ENCODE measurements at places on chromosomes 11 and 22. TPM values are rescaled to one million over a fixed set of nuclear protein-coding genes. Genes with fewer than 3 reads are reported as not detected.

- DNase-seq, result no peak
These were observed 670 bp downstream of the LSP1 start for GRCh38 chr11:1853376-1854131.

GRCh38 chr11:104841973-104842525 lies 56.2 kb downstream of the CASP12 start:
- DNase-seq, result no peak

- no peak for DNase-seq
These were observed 1.2 kb downstream of the DKK3 start for GRCh38 chr11:12007230-12007593.

- DNase-seq, result no peak
These were observed 24.4 kb downstream of the SHANK3 start for GRCh38 chr22:50696799-50697561.

The PKNOX2 gene
- 1.1 TPM for total RNA-seq

GRCh38 chr11:114571712-114572111 lies 12.0 kb upstream of the NXPE1 start:
- no peak for DNase-seq

GRCh38 chr11:76831686-76832310 lies 28.9 kb upstream of the ACER3 start:
- DNase-seq, result no peak

The SLC1A2 gene
- 0.56 TPM for total RNA-seq

The BLID gene
- total RNA-seq, result 25.8 TPM

The MIAT gene
- total RNA-seq, result 0.54 TPM

DNA sequence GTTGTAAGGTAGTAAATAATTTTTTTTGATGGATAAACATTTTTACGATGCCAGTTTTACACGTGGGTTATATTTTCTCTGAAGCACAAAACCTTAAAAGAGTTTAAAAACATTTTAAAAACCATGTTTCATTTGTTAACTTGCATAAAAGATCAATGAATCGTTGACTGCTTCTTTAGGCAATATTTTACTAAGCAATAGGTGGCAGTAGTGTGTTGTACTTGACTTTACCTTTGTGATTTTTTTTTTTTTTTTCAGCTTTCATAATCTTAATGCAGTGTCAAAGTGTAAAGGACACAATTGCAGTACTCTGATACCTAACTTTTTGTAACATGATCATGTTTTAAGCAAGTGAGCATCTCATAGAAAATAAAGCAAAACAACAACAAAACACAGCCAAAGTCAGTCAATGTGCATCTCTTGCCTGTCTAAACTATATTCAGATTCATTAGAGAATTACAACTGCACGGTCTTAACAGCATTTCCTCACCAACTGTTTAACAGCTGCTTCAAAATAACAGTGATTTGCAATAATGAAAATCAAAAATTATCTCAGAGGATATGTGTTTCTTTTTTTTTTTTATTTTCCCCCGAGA lies 27.7 kb downstream of the DNAJC24 start:
- peak; percentile 22 for DNase-seq

The DENND6B gene
- 0.56 TPM for total RNA-seq

- no peak for DNase-seq
These were observed 26.8 kb upstream of the WT1 start for GRCh38 chr11:32462011-32462690.

The KCNJ11 gene
- total RNA-seq, result not detected

- no peak for DNase-seq
These were observed 133.5 kb downstream of the MYO18B start for GRCh38 chr22:25875461-25875860.

GRCh38 chr11:29962243-29962642 lies 54.6 kb downstream of the KCNA4 start:
- DNase-seq, result no peak

GRCh38 chr11:14589421-14589820 lies 54.2 kb upstream of the PDE3B start:
- DNase-seq, result no peak

DNA sequence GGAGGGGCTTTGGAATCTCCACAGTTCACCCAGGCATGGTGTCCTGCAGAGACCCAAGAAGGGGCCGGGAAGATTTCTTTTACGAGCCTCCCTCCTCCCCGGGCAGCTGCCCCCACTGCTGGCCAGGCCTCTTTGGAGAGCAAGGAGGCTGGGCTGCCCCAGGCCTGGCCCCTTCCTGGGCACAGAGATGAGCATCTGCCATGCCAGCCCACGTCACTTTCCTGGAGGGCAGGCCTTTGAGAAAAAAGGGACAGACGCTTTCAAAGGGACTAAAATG lies 60.5 kb upstream of the FGF3 start:
- DNase-seq, result no peak

- no peak for DNase-seq
These were observed 51.6 kb downstream of the ETS1 start for GRCh38 chr11:128535468-128536457.

The PIM3 gene
- total RNA-seq, result 10.3 TPM

DNA sequence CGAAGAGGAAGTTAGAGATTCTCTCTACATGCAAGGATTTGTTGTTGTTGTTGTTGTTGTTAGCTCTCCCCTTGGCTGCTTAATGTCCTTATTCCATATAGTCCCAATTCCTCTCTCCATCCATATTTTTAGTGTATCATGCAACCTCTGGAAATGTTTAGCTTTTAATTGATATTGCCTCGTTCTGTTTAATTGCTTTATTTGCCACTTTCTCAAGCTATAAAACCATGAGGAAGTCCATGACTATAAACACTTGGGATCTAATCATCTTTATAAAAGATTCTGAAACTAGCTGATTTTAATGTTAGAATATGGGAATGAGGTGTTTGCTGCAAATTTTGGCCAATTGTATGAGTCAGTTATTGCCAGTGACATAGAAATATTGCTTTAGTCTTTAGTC lies 5.5 kb upstream of the OR9G1 start:
- DNase-seq, result no peak

The GSTT2B gene
- 13.1 TPM for total RNA-seq

GRCh38 chr11:69486056-69486772 lies 4.8 kb downstream of the LINC01488 start:
- DNase-seq, result no peak
